ENCODE measurements at places on chromosomes 11 and 22.

GRCh38 chr11:4541071-4541470, 3.9 kb upstream of the OR52M1 start:
- no peak for DNase-seq

DNA sequence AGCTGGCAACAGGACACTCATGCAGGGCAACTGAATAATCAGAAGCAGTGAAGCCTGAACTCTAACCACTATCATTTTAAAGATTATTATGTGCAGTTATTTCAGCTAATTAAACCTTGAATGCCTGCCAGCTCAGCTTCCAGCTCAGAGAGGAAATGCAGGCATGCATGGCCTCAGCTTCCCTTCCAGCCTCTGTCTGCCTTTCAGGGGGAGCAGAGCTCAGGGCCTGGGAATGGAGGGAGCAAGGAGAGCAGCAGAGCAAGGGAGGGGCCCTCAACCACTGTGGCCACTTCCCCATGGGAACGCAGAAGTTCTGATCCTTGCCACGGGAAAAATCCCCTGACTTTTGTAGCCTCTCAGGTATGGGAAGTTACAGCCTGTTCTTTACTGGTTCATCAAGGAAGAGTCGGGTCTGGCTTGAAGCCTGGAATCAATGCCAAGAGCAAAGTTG, 32.5 kb upstream of the APLNR start:
- DNase-seq: no peak

- DNase-seq: peak; percentile 74
Observed at GRCh38 chr11:69000831-69001242, 12.2 kb downstream of the MRGPRF start.

- DNase-seq: peak; percentile 34
Observed at GRCh38 chr11:2314525-2315394, 12.9 kb downstream of the TSPAN32 start.

GRCh38 chr22:35128637-35129036, 62.7 kb downstream of the ISX start:
- no peak for DNase-seq

DNA sequence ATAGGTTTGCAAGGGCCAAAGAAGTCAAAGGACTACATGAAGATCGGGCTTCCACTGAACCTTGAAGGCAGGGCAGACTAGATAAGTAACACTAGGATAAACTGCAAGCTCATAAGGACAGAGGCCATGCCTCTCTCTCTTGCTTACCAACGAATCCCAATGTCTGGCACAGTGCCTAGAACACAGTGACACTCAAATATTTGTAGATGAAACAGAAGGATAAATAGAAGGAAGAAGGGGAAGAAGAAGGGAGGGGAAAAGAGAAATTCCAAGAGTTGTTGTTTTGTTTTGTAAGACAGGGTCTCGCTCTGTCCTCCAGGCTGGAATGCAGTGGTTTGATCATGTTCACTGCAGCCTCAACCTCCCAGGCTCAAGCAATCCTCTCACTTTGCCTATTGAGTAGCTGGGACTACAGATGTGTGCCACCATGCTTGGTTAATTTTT, 26.9 kb downstream of the SIK3 start:
- no peak for DNase-seq

- no peak for DNase-seq
Observed at GRCh38 chr22:21025266-21025665, 7.1 kb downstream of the SLC7A4 start.

DNA sequence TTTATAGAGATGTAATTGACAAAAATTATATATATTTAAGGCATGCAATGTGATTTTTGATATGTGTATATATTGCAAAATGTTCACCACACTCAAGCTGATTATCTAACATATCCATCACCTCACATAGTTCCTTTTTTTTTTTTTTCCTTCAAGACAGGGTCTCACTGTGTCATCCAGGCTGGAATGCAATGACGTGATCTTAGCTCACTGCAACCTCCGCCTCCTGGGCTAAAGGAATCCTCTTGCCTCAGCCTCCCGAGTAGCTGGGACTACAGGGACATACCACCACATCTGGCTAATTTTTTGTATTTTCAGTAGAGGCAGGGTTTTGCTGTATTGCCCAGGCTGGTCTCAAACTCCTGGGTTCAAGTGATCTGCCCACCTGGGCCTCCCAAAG, 65.1 kb upstream of the SLC35C1 start:
- no peak for DNase-seq

GRCh38 chr11:67356864-67357561, 3.7 kb upstream of the POLD4 start:
- peak; percentile 73 for DNase-seq

- no peak for DNase-seq
Observed at GRCh38 chr11:72569966-72570892, 104.0 kb downstream of the PDE2A start.

DNA sequence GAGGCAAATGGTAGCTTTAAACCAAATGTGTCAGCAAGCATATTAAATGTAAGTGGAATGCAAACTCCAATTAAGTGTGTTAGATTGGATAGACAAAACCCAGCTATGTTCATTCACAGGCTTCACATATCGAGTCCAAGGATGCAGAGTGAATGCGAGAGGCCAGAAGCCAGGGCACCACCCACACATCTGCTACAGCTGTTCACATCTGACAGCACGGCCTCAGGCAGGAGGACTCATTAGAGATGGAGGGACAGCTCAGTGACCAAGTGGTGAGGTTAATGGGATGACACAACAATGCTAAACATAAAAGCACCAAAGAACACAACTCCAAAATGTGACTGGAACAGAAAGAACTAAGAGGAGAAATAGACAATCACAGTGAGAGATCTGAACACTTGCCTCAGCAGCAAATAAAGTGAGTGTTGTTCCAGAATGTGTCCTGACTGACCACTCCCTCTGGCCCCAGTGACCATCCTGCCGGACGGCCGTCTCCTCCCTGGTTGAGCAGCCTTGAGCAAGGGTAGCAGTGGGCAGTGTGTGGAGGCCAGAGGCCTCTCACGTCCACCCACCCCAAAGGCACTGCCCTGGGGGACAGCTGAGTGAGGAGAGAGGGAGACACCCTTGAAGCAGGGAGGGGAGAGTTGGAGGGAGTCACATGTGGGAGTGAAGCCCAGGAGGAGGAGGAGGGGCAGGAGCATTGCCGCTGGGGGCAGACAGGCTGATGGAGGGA, 23.8 kb downstream of the ALG12 start:
- no peak for DNase-seq

GRCh38 chr11:58880166-58880565, 35.7 kb upstream of the GLYATL2 start:
- DNase-seq: no peak

- no peak for DNase-seq
Observed at GRCh38 chr11:2196970-2197770, 25.6 kb upstream of the TH start.

DNA sequence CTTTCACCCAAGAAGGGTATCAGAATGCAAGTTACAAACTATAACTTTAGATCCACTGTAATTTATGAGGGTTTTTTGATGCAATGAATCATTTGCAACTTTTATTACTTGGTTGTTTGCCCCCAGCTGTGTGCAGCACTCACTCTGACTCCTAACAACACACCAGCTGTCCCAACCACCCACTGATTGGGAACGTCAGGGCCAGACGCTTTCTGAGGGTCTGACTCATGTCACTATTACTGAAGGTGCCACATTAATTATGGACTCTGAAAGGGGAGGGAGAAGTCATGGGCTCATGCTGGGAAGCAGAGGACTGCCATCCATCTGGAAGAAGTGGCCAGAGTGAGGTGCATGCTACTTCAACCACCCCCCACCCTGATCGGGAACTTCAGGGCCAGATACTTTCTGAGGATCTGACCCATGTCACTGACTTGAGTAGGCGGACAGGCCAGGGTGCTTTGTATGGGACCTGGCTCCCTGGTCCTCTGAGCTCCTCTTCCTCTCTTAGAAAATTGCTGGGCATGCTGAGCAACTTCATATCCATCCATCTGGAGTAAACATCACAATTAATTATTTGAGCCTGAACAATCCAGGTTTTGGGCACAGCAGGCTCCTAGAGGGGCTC, 44.9 kb upstream of the DRD2 start:
- no peak for DNase-seq

DNA sequence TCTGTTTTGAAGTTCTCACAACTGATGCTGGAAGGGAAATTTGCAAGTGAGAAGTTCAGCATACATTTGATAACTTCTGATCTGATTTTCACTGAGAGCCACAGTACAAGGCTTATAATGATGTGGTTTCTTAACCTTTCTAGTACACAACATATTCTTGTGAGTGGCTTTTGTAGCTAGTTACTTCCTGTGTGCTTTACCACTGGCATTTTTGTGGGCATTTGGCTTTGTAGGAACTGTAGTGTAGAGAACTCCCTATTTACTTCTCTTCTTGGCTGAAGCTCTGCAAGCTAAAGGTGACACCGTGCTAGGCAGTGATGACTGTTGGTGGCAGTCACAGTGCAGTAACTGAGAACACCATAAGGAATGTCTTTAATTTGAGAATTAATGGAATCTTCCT, 14.9 kb downstream of the USP47 start:
- no peak for DNase-seq

DNA sequence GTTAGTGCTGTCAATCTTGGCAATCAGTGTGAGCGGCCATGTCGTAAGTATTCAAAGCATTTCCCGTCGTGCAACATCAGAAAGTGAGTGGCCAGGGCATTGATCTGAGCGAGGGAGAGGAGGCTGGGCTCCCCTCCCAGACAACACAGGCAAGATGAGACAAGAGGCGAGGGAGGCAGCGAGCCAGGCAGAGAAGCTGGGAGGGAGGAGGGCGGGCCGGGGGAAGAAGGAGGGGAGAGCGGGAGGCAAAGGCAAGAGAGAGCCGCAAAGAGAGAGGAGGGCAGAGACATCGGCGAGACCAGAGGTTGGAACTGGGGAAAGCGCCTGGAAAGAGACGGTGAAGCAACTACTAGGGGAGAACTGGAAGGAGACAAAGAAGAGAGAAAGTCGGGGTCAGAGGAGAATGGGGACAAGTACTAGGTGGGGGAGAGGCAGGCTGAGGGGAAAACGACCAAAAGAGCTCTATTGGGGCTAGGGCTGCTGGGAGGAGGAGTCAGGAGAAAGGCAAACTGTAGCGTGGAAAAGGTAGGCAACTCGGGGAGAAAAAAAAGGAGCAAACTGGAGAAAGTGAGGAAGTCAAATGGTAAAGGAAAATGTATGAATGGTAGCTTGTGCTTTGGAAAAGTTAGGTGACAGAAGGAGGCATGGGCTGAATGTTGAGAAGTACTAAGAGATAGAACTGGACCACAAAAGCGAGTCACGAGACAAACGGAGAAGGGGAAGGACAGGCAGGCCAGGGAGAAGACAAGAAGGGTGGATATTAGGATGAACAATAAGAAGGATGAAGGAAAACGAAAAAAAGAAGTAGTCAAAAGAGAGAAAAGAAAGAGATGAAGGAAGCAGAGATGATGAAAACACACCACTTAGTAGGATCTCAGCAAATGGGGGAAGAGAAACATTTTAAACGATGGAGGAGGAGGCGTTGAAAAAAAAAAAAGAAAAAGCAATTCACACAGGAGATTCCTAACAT, 130.5 kb upstream of the C11orf58 start:
- DNase-seq: peak; percentile 42

DNA sequence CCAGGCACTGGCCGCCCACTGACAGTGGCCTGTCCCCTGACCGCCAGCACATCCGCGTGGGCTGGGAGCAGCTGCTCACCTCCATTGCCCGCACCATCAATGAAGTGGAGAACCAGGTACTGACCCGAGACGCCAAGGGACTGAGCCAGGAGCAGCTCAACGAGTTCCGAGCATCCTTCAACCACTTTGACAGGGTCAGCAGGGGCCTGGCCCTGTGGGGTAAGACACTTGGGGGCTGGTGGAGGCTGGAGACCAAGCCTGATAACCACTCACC, 6.5 kb downstream of the CTSF start:
- DNase-seq: no peak

- no peak for DNase-seq
Observed at GRCh38 chr22:27159716-27160295, 502.4 kb downstream of the MIAT start.

DNA sequence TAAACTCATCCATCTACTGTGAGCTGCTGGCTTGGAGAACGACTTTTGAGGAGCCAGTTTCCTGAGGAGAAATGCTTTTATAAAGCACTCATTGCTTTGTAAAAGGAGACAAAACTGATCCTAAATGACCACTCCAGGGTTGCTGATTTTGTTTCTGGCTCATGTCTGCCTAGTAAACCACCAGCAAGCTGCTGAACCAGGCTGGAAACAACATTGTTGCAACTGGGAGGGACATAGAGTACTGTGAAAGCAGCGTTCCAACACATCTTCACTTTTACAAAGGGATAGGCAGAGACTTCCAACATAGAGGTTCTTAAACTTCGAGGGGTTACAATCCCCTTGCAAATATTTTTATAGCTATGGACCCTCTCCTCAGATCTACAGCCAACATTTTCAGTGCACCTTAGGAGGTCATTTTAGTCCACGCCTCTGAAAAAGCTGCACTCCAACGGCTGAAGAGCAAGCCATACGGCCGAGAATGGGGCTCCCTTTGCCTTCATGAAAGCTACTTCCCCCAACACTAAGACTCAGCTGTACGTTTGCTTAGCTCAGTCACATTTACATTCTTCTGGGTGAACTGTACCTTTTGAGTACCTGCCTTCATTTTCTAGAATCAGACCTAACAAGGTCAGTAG, 54.7 kb downstream of the PANX1 start:
- DNase-seq: no peak

DNA sequence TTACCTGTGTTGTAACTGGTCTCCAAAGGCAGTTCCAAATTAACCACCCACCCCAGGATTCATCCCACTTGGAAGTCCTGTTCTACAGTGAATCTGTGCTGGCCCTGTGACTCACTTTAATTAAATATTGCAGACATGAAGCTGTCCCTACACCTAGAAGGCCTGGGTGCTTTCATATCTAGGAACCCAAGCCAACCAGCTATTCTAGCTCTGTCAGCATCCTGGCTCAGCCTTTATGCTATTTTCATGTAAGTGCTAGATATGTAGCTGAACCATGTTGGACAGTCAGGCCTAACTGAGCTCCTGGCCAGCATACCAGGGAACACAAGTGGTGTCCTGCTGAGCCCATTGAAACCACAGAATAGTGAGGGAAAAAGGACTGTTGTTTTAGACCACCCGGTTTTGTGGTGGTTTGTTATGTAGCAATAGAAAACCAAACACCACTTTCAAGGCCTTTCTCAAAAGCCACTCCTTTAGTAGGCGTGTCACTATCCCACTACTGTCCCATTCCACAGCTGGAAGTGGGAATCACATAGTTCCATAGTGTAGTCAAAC, 30.3 kb downstream of the CNTF start:
- peak; percentile 34 for DNase-seq

GRCh38 chr11:115247361-115247760, 256.9 kb downstream of the CADM1 start:
- DNase-seq: peak; percentile 89

- DNase-seq: no peak
Observed at GRCh38 chr11:122637541-122637940, 18.0 kb upstream of the UBASH3B start.

GRCh38 chr11:29538339-29539036, 478.3 kb downstream of the KCNA4 start:
- DNase-seq: no peak

DNA sequence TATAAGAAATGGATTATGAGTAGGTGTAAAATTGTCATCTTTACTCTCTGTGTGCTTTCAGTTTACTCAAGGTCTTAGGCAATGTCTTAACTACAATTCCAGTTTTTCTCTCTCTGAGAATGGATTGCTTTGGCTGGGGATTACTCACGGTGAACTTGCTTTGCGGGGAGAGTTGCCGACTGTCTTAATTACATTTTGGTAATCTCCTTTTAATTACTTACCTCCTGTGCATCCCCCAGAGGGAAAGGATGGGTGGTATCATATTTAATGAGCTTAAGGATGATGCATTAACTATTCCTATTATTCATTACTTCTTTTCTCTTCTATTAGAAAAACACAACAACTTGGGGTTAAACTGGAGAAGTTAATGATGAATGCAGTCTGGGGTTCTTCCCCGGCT, 159.4 kb downstream of the MPPED1 start:
- no peak for DNase-seq

- no peak for DNase-seq
Observed at GRCh38 chr22:48223488-48224190, 1461.2 kb downstream of the TBC1D22A start.

Data from astrocyte of the cerebellum (primary cell).